HS-5 (cell line): ENCODE measurements at places on chromosomes 12 and 14.

GRCh38 chr14:95331708-95332408, 12.2 kb upstream of the CLMN start:
- DNase-seq, result no peak

DNA sequence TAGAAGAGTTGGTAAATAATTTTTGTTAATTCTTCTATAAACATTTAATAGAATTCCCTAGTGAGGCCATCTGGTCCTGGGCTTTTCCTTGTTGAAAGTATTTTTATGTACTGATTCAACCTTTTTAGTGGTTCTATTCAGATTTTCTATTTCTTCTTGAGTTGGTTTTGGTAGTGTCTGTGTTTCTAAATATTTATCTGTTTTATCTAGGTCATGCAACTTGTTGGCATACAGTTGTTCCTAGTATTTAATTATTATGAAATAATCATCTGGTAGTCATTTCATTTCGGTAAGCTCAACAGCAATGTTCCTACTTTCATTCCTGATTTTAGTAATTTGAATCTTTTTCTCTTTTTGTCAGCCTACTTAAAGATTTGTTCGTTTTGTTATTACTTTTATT, 234.1 kb upstream of the GARIN2 start:
- DNase-seq, result no peak

DNA sequence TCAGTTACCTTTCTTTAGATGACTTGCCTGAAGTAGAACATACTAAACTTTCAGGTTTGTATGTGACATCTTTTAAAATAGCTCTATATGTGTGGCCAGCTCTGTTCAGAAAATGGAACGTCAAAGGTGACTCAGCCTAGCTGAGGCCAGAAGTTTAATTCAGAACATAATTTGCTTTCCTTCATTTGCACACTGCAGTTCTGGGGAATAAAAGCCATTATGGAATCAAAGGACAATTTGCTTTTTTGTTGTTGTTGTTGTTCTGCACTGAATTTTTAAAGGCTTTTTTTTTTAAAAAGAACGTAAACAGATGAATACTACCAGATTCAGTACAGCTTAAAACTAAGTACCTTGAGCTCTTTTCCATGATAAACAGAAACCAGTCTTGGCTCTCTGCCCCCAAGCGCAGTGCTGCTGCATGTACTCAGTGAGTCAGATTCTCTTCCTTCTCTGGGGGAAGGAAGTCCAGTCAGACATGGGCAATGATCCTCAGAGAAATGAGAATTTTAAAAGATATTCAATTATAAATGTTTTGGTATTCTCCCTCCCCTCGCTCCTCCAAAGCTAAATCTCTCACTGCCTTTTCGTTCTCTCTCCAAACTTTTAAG, 644.2 kb downstream of the NOVA1 start:
- DNase-seq, result peak; percentile 33

DNA sequence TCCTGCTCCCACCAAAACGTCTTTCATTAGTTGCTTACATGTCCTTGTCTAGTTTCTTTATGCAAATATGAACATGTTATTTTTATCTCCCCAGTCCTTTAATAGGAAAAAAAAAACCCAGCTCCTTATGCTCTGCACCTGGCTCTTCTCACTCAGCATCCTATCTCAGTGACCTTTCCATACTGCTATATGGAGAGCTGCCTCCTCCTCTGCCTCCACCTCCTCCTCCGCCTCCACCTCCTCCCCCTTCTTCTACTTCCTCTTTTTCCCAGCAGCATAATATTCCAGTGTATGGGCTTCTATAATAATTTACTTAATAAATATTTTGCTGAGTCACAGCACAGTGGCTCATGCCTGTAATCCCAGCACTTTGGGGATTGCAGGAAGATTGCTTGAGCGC, 31.5 kb downstream of the ABCB9 start:
- DNase-seq, result no peak

- no peak for DNase-seq
Measured at GRCh38 chr14:33794791-33795305, 156.0 kb downstream of the EGLN3 start.

GRCh38 chr14:53900499-53900898, 56.1 kb downstream of the BMP4 start:
- DNase-seq, result no peak

DNA sequence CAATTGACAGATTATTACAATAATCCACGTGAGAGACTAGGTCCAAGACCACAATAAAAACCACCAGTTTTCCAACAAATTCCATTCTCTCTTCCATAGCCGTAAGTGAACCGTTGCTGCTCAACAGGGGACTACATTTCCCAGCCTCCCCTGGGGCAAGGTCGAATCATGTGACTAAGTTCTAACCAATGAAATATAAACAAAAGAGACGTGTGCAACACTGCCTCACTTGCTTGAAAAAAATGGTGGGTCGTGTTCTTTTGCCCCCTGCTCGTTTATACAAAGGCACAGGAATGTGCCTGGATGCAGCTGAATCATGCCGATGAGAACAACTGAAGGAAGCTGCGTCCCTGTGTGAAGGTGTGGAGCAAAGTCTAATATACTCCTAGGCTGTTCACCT, 51.1 kb downstream of the HSPB8 start:
- no peak for DNase-seq

DNA sequence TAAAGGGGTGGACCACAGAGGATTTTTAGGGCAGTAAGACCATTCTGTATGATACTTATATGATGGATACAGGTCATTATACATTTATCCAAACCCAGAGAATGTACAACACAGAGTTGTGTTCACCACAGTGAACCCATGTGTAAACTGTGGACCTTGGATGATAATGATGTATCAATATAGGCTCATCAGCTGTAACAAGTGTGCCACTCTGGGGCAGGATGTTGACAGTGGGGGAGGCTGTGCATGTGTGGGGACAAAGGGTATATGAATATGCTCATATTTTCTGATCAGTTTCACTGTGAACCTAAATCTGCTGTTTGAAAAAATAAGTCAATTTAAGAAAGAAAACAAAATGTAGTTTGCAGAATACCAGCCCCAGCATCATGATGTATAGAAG, 14.2 kb upstream of the OS9 start:
- no peak for DNase-seq

- DNase-seq, result no peak
Measured at GRCh38 chr14:92622311-92622710, 108.7 kb downstream of the RIN3 start.

DNA sequence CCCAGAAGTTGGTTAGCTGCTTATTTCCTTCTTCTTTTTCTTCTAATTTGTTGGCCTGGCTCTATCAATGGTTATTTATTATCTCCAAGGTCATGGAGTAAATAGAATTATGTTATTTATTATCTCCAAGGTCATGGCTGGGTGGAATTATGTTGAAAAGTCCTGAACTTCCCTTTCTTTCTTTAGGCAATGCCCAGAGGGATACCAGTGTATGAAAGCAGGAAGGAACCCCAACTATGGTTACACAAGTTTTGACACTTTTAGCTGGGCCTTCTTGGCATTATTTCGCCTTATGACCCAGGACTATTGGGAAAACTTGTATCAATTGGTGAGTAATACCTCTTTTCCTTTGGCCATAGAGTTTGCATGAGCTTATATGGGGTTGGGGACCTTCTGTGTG, 111.6 kb downstream of the SCN8A start:
- no peak for DNase-seq

- DNase-seq, result no peak
Measured at GRCh38 chr14:90107789-90108188, 46.0 kb downstream of the KCNK13 start.
